ENCODE measurements at places on chromosomes 16 and 17.

DNA sequence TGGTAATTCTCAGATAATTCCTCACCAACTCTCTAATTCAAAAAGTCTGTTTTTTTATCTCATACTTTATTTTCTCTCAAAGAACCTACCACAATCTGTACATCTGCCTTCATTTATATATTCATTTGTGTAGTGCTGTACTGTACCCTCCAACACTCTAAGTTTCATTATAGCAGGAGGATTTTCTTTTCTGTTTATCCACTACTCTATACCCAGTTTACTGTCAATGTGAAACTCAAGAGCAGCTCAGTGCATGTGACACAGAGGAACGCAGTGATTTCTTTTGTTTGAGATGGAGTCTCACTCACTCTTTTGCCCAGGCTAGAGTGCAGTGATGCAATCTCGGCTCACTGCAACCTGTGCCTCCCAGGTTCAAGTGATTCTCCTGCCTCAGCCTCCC lies 117.8 kb downstream of the ADAMTS18 start:
- no peak overlapping the region for H3K27ac ChIP-seq
- H3K27me3 ChIP-seq: peaks cover 33% of the 10 kb centered on the region
- DNase-seq: no peak
- H3K36me3 ChIP-seq: no peaks in the 10 kb centered on the region
- H3K4me1 ChIP-seq: no peaks in the 10 kb centered on the region

DNA sequence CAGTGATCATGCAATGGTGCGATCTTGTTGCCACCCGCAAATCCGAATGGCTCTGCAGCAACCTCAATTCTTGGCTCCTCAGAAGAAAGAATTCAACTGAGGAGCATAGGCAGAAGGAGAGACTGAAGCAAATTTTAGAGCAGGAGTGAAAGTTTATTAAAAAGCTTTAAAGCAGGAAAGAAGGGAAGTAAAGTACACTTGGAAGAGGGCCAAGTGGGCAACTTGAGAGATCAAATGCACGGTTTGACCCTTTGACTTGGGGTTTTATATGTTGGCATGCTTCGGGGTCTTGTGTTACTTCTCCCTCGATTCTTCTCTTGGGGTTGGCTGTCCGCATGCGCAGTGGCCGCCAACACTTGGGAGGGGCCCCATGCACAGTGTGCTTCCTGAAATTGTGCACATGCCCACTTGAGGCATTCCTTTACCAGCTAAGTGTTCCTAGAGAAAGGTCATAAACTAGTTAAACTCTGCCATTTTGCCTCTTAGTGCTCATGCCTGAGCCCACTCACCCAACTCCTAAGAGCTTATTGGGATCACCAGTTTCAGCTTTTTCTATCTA lies 36.7 kb downstream of the ZNRF1 start:
- no peaks in the 10 kb centered on the region for H3K27me3 ChIP-seq
- peaks cover 20% of the 10 kb centered on the region for H3K4me1 ChIP-seq
- H3K36me3 ChIP-seq: peaks cover 4% of the 10 kb centered on the region
- no peak for DNase-seq
- no peak overlapping the region for H3K4me3 ChIP-seq

DNA sequence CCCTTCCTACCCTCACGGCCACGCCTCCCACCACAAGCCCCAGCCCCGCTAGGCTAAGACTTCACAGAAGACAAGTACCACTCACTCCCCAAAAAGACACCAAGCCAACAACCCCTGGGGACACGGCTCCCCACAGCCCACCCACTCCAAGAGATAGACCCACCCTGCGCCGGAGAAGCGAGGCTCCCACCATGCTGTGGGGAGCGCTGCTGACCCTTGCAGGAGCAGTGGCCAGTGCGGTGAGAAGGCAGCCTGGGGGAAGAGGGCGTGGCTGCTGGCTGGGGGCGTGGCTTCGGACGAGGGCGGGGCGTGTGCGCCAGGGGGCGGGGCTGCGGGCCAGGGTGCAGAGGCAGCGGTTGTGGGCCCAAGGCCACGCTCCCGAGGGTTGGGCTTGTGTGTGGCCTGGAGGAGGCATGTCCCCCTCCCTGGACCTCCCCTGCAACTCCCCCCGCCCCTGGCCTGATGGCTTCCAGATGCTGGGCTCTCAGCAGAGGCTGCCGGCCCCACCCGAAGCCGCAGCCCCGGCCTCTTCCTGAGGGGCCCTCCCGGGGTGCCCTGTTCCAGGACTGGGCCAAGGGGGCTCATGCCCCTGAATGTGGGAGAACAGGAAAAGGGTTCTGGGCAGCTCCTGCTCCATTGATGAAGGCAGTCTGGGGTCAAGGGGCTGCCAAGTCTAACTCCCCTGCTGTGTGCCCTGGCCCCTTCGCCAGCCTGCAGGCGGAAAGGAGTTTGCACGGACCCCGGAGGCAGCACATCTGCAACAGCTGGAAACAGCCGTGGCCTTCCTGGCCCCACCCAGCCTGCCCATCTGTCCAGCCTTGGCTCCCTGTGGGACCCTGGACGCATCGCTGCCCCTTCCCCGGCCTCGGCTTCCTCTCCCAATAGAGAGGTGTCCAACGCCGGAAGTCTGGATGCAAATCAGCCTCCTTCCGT lies 9.1 kb downstream of the TFAP4 start:
- H3K4me1 ChIP-seq: peaks cover 6% of the 10 kb centered on the region
- DNase-seq: no peak
- no peaks in the 10 kb centered on the region for H3K27me3 ChIP-seq
- peaks cover 2% of the 10 kb centered on the region for H3K36me3 ChIP-seq
- H3K27ac ChIP-seq: no peak overlapping the region

DNA sequence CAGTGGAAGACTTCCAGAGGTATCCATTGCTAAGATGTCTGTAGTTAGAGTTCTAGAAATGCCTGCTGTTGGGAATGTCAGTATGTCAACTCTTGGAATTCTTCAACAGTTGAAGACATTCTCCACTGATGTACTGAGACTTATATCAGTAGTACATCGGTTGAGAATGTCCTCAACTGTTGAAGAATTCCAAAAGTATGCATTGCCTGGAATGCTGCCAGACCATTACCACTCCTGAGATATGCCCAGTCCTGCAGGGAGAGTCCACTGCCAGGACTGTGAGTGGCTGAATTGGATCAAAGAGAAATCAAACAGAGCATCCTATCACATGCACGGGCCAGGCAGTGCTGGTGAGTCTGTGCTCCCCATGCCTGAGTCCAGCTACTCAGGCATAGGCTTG lies 42.0 kb downstream of the IL21R start:
- no peak overlapping the region for H3K4me3 ChIP-seq
- peaks cover 28% of the 10 kb centered on the region for H3K4me1 ChIP-seq
- DNase-seq: no peak
- no peaks in the 10 kb centered on the region for H3K27me3 ChIP-seq
- H3K27ac ChIP-seq: no peak overlapping the region
- peaks cover 22% of the 10 kb centered on the region for H3K36me3 ChIP-seq

DNA sequence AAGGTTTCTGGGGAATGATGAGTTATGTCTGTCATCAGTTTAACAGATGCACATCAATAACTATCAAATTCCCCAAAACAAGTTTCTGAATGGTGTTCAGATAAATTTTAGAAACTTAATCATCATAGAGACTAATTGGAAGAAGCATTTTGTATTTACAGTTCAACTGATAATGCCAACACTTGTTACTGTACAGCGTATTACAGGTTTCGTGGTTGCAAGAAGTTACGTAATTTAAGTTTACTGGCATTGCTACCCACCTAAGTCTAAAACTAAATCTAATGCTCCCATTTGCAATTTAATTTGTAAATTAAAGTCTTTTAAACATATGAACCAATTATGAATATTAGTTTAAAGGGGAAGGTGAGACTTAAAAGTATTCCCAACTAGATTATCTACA lies 3.0 kb downstream of the SRSF1 start:
- H3K36me3 ChIP-seq: peaks cover 11% of the 10 kb centered on the region
- H3K4me1 ChIP-seq: peaks cover 39% of the 10 kb centered on the region
- H3K27me3 ChIP-seq: no peaks in the 10 kb centered on the region
- peak overlapping the region; percentile 99 for H3K27ac ChIP-seq

DNA sequence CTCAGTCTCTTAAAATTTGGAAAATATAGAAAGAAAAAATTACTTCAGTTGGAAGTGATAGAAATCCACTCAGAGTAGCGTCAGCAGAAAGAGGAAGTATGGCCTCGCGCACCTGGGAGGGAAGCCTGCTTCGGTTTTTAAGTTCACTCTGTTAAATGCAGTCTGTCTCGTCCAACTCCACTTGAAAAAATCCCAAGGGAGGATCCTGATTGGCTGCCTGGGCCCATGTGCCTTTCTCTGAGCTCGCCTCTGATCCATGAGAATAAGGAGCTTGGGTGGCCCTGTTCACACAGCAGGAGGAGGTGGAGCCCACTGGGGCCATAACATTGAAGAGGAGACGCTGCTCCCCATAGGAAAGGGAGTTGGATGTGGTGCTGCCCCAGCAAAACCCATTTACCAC lies 40.7 kb downstream of the DNAJA2 start:
- H3K36me3 ChIP-seq: peaks cover 2% of the 10 kb centered on the region
- H3K4me3 ChIP-seq: no peak overlapping the region
- DNase-seq: no peak
- H3K27me3 ChIP-seq: no peaks in the 10 kb centered on the region

- H3K27ac ChIP-seq: peak overlapping the region; percentile 92
- H3K4me1 ChIP-seq: peaks cover 27% of the 10 kb centered on the region
- peak overlapping the region; percentile 61 for H3K4me3 ChIP-seq
- DNase-seq: no peak
- H3K36me3 ChIP-seq: peaks cover 4% of the 10 kb centered on the region
Measured at GRCh38 chr16:66473654-66474519, 46.8 kb downstream of the BEAN1 start.

DNA sequence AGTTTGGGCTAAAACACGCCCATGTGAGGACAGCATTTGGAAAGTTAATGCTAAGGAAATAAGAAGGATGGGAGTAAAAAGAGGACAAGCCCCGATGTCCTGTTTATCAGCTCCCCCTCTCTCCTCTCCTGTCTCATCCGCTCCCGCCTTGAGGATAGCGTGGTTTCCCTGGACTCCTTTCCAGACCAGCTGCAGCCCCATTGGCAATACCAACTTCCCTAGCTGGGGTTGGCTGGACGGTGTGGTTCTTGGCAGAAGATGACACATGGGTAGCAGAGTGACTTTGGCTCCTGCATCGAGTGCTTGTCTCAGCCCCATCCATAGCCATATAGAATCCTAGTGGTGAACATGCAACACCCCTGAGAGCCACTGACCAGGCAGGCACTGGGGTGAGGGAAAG lies 185.9 kb downstream of the CCDC182 start:
- no peak overlapping the region for H3K4me3 ChIP-seq
- H3K27me3 ChIP-seq: no peaks in the 10 kb centered on the region
- no peak overlapping the region for H3K27ac ChIP-seq
- H3K4me1 ChIP-seq: peaks cover 13% of the 10 kb centered on the region

All from T-helper 17 cell (primary cell).